ENCODE measurements at places on chromosomes 16 and 17.

GRCh38 chr16:23182679-23183542 is at the start of gene SCNN1G:
Gene SCNN1G, plus strand, starts transcription at chr16:23182745. Its CDS starts 3,527 bp downstream, at chr16:23186272.
- H3K4me1 ChIP-seq = peaks cover 8% of the 10 kb centered on the region
- no peaks in the 10 kb centered on the region for H3K36me3 ChIP-seq
- H3K27me3 ChIP-seq = no peaks in the 10 kb centered on the region
- peak within 1 kb of the TSS; percentile 86 for H3K4me3 ChIP-seq
- no peak within 1 kb of the TSS for H3K27ac ChIP-seq
- peak; percentile 27 for DNase-seq

DNA sequence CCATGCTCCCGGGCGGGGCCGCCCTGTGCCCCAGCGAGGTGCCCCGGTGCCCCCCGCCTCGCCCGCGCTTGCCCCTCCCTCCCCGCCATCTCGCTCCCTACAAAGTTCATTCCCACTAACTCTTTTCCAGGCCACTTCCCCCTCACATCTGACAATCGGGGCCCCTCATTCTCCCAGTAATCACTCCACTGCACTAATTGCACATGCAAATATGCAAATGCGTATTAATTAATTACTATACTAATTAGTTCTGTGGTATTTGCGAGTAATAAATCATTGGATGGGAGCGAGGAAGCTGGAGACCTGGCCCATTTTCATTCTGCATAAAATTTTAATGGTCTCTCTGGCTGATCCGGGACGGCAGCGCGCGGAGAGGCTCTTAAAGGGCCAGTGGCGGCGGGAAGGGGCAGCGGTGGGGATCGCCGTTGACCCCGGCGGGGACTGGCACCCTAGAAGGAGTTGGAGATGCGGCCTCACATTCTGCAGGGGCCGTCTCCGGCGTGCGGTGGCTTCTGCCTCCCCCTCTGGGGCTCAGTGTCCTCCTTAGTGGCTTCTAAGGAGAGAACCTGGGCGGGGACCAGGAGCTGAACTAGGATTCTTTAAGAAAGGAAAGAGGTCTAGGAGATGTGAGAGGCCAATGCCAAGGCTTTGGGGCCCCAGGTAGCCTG is 8.4 kb upstream of the PPP1R1B start:
- H3K36me3 ChIP-seq = no peaks in the 10 kb centered on the region
- peaks cover 16% of the 10 kb centered on the region for H3K4me1 ChIP-seq
- no peak overlapping the region for H3K27ac ChIP-seq
- peak overlapping the region; percentile 65 for H3K4me3 ChIP-seq
- H3K27me3 ChIP-seq = peaks cover 13% of the 10 kb centered on the region
- no peak for DNase-seq

DNA sequence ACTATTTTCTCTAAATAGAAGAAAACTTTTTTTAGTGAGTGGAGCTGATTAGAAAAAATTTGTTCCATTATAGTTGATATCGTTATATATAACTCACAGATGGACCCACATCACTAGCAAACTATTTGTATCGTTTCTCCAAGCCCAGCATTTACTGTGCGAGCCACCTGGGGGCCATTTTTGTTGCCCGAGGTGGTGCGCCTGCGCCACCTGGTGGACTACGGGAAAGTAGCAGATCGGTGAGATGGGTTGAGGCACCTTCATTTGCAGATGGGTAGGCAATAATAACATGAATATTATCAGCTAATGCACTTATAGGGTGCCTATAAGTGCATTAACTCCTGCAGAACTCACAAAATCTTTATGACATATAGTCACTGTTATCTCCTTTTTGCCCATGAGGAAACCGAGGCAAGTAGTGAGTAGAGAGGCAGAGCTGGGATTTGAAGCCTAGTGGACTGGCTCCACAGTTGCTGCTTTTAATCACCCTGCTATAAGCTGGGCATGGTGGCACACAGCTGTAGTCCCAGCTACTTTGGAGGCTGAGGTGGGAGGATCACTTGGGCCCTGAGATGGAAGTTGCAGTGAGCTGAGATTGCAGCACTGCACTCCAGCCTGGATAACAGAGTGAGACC is 23.2 kb upstream of the NTN1 start:
- peaks cover 23% of the 10 kb centered on the region for H3K27me3 ChIP-seq
- H3K4me3 ChIP-seq = no peak overlapping the region
- H3K36me3 ChIP-seq = no peaks in the 10 kb centered on the region
- DNase-seq = peak; percentile 59

DNA sequence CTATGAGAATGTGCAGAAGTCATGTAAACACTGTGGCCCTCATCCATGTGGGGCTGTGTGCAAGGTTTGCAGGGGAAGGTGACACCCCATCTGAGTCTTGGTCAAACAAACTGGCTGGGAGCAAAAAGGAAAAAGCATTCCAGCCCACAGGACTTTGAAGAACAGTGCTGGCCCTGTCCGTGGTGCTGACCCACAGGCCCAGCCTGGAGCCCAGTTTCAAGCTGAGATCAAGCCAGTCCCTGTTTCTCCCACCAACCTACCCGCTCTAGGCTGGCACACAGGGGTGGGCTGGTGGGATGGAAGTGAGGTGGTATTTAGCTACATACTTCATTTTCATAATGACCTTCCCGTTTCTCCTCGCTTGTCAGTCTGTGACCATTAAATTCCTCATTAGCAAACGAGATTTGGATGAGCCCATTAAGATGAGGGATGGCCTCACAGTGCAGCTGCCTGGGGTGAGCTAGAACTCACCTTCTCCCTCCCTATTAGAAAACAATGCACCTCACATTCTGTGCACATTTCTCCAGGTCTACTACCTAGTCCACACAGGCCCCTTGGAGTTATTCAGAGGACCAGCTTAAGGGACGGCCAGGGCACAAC is 12.6 kb upstream of the RPL38 start:
- peaks cover 75% of the 10 kb centered on the region for H3K27me3 ChIP-seq
- no peak overlapping the region for H3K4me3 ChIP-seq
- no peaks in the 10 kb centered on the region for H3K4me1 ChIP-seq
- no peak for DNase-seq

GRCh38 chr16:31712064-31712540 is 161.5 kb upstream of the ZNF267 start:
- H3K27ac ChIP-seq = no peak overlapping the region
- no peaks in the 10 kb centered on the region for H3K27me3 ChIP-seq

- H3K4me1 ChIP-seq = no peaks in the 10 kb centered on the region
- no peaks in the 10 kb centered on the region for H3K36me3 ChIP-seq
- no peak for DNase-seq
- H3K4me3 ChIP-seq = no peak overlapping the region
These were observed 138.7 kb upstream of the RPH3AL start for GRCh38 chr17:491086-492021.

DNA sequence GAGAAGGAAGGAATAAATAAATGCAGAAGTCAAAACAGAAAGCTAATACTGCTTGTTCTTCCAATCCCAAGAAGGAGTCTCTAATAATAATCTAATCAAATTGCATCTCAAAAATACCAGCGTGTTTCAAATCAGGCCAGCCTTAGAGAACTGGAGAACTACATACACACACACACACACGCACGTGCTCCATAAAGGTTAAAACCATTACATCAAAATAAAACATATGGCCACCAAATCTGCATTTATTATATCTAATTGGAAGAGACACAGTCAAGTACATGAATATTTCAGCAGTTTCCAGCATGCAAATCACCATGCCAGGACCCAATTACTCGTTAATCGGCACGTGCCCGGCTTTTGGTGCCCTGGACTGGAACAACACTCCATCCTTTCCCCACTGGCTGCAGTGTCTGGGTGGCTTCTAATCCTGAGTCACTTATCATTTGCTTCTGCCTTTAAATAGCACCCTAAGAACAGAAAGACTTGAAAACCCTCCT is 20.4 kb upstream of the KDM8 start:
- no peak overlapping the region for H3K4me3 ChIP-seq
- 0 out of 2 replicates have a peak, but pooled peaks cover 5% of the 10 kb centered on the region for H3K4me1 ChIP-seq
- no peaks in the 10 kb centered on the region for H3K27me3 ChIP-seq
- DNase-seq = no peak

DNA sequence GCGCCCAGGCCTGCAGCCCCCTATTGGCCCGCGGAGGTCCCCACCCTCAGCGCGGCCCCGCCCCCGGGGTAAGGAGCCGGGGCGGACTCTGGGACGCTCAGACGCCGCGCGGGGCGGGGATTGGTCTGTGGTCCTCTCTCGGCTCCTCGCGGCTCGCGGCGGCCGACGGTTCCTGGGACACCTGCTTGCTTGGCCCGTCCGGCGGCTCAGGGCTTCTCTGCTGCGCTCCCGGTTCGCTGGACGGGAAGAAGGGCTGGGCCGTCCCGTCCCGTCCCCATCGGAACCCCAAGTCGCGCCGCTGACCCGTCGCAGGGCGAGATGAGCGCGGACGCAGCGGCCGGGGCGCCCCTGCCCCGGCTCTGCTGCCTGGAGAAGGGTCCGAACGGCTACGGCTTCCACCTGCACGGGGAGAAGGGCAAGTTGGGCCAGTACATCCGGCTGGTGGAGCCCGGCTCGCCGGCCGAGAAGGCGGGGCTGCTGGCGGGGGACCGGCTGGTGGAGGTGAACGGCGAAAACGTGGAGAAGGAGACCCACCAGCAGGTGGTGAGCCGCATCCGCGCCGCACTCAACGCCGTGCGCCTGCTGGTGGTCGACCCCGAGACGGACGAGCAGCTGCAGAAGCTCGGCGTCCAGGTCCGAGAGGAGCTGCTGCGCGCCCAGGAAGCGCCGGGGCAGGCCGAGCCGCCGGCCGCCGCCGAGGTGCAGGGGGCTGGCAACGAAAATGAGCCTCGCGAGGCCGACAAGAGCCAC is at the start of gene NHERF1:
TSS of gene NHERF1 (plus strand) at position 100 of the 750 bp plus-strand sequence. CDS start at position 319, 219 bp downstream.
- peak; percentile 95 for DNase-seq
- peaks cover 32% of the 10 kb centered on the region for H3K4me1 ChIP-seq
- H3K27me3 ChIP-seq = no peaks in the 10 kb centered on the region
- H3K4me3 ChIP-seq = peak within 1 kb of the TSS; percentile 98

- H3K4me1 ChIP-seq = no peaks in the 10 kb centered on the region
- DNase-seq = peak; percentile 36
- no peak overlapping the region for H3K27ac ChIP-seq
- no peaks in the 10 kb centered on the region for H3K27me3 ChIP-seq
These were observed 154.5 kb downstream of the CBLN1 start for GRCh38 chr16:49127103-49127502.

DNA sequence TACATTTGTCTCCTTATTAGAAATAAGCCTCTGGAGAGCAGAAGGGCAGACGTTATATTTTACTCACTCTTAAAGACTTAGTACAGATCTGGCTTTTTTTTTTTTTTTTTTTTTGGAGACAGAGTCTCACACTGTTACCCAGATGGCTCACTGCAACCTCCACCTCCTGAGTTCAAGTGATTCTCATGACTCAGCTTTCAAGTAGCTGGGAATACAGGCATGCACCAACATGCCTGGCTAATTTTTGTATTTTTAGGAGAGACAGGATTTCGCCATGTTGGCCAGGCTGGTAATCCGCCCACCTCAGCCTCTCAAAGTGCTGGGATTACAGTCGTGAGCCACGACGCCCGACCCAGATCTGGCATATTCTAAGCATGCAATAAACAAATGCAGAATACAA is 36.4 kb upstream of the TMEM97 start:
- H3K36me3 ChIP-seq = no peaks in the 10 kb centered on the region
- H3K4me3 ChIP-seq = no peak overlapping the region
- no peak for DNase-seq
- no peak overlapping the region for H3K27ac ChIP-seq
- H3K27me3 ChIP-seq = peaks cover 19% of the 10 kb centered on the region
- H3K4me1 ChIP-seq = no peaks in the 10 kb centered on the region

DNA sequence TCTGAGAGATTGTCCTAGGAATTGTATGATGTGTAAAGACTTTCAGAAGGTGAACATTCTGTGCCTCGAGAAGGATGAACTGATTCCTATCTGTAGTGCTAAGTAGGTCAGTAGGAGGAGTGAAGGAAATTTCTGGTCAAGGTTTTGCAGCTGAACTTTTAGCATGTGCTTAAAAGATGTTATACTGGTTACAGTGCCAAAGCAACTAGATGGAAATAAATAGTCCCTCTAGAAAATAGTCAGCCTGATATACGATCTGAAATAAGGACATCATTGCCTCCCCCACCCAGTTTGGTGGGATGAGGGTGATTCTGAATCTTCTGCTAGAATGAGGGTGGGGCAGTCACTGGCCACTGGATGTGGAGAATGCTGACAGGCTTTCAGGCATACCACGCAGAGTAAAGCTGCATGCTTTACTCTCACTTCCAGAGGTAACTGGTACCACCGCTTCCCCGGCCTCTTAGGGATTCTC is 57.2 kb upstream of the VPS4A start:
- no peak overlapping the region for H3K4me3 ChIP-seq
- no peaks in the 10 kb centered on the region for H3K27me3 ChIP-seq
- DNase-seq = no peak
- H3K36me3 ChIP-seq = no peaks in the 10 kb centered on the region
- no peaks in the 10 kb centered on the region for H3K4me1 ChIP-seq
- no peak overlapping the region for H3K27ac ChIP-seq

DNA sequence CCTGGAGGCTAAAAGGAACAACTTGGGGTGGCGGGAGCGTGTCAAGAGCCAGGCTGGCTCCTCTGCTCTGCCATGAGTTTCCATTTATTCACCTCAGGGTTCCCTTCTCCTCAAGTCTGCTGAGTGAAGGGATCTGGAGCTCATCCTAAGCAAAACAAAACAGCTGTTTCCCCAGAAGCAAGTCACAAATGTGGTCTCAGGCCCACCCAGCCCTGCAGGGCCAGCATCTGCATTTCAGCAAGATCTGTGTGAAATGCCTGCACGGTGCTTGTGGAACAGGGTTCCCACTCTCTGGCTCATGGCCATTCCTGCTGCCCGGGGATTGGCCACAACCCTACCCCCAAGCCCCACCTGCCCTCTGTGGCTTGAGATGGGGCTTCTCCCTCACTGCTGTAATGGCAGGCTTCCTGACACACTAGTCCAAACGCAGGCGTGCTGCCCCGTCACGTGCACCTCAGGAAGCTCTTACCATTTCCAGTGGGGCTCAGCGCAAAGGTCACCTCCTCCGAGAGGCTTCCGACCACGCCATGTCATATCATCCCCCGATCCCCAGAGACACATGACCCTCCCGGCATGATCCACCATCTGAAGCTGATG is 2.3 kb downstream of the SLC38A8 start:
- no peaks in the 10 kb centered on the region for H3K4me1 ChIP-seq
- no peak overlapping the region for H3K27ac ChIP-seq
- peaks cover 23% of the 10 kb centered on the region for H3K27me3 ChIP-seq
- no peak for DNase-seq
- H3K4me3 ChIP-seq = no peak overlapping the region
- no peaks in the 10 kb centered on the region for H3K36me3 ChIP-seq
